ENCODE measurements at places on chromosomes 7 and 10.

DNA sequence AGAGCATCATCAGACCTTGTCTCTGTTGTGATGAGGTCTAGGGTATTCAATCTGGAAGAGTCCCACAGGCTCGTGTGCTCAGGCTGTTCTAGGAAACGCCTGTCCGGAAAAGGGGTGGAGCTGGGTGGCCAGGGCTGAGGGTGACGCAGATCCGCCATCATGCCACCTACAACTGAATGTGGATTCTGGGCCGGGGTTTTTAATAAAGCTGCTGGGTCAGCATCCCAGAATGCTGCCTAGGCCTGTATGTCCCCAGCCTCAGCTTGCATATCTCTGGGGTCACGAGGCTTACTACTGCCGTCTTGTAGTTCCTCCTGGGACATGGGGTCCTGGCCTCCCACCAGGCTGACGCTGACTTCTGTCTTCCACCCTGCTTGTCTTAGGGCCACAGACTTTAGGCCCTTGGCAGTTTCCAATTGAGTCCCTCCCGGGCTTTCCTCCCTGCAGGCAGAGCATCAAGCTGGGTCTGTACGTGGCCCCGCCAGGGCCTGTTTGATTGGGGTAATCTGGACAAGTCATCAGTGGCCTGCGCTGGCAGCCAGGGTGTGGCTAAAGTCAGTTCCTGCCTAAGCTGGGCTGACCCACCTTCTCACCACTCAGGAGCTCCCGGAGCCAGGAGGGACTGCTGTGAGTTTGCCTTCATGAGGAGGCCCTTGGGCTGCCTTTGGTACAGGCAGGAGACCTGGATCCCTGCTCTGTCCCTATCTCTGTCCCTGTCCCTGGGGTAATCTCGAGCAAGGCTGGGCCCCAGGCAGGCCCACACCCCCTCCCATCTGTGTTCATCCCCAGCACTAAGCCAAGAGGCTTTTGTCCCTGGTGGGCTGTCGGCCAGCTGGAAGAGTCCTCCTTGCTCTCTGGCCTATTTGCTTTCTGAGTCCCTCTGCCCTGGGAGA lies 79.9 kb downstream of the ZMIZ1 start:
- DNase-seq: no peak

DNA sequence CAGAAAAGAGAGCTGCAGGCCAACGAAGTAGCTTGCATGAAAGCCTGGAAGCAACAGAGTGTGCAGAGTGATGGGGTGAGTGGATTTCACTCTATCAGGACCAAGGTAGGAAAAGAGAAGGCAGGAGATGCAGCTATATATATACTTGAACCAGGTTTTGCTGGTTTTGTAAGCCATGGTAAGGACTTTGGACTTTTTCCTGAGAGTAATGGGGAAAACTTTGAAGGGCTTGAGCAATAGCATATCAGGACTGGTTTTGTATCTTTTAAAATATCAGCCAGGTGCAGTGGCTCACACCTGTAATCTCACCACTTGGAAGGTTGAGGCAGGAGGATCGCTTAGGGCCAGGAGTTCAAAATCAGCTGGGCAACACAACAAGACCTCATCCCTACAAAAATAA lies 120.6 kb upstream of the NRP1 start:
- no peak for DNase-seq

DNA sequence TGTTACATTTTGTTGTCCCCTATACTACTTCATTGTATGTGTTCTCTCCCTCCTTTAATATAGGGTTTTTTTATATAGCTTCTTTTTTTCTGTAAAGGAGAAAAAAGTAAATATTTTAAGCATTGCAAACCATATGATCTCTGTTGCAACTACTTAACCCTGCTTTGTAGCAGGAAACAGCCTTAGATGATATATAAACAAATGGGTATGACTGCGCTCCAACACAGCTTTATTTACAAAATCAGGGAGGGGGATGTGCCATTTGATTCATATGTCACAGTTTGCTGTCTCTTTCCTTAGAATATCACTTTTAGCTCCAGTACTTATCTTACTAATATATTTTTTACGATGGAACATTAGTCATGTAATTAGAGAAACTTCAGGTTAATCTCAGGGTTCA lies 155.2 kb upstream of the GNAI1 start:
- no peak for DNase-seq

GRCh38 chr7:55569269-55569663 lies 3.0 kb downstream of the VOPP1 start:
- no peak for DNase-seq

DNA sequence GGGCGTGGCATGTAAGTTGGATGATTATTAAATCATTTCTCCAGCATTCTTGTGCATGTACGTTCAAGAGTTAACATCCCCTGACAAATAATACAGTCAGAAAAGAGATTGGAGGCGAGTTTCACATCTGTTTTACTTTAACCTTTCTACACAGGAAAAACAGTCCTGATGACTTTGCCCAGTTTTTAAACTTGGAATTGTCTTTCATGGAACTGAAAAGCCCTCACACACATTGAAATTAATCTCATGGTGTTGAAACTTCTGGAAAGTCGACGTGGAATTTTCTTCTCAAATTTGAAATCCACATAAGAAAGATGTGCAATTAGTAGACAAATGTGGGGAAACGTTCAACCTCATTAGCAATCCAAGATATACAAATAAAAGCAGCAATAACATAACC lies 31.2 kb upstream of the ZNF438 start:
- no peak for DNase-seq

DNA sequence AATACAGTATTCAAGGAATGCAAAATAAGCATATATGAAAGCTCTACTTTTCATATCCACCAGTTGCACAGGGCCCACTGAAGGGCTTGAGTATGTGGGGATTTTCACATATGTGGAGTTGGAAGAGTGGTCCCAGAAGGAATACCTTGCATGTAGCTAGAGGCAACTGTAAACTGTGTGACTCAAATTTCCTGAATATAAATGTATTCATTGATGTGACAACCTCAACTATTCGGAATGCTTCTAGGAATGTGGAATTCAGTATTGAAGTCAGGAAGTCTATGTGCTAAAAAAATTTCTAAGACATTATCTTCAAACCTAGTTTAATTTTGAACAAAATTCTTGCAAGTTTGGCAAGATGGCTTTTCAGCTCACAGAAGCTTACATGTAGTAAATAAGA lies 695.5 kb upstream of the SEMA3D start:
- DNase-seq: no peak

GRCh38 chr7:52799817-52800216 lies 235.6 kb upstream of the POM121L12 start:
- no peak for DNase-seq

DNA sequence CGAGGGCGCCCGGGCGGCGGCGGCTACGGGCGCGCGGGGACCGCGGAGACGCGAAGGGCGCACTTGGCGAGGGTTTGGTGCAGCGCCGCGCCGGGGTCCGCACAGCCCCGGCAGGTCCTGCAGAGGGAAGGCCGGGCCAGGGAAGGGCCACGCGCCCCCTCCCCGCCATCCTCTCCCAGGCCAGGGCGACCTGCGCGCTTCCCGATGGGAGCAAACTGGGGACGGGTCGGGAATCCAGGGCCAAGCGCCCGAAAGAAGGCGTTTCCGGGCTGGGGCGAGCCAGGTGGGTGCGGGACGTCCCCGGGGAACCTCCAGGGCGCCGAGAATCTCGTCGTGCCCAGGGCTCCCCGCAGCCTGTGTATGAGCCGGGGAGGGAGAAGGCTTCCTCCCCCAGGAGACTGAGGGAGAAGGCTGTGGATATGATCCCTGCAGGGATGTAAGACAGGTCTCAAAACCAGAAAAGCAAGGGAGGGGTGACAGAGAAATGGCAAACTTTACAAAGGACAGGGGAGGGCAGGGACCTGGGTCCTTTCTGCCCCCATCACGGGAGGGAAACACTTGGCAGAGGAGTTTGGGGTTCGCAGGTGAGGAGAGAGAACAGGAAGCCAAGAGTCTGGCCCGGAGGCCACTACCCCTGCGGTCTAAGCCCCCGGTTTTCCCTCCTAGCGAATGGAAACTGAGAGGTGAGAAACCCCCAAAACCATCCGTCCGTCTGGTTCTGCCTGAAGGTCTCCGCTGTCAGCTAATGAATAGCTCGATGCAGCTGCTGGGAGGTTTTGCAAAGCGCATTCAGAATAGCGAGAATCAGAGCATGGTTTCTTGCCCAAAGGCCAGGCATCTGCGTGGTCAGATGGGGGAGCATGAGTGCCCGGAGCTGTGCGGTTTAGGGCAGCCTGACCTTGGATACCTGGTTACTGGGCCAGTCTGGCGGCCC lies 674 bp downstream of the AMZ1 start:
- DNase-seq: peak; percentile 30

DNA sequence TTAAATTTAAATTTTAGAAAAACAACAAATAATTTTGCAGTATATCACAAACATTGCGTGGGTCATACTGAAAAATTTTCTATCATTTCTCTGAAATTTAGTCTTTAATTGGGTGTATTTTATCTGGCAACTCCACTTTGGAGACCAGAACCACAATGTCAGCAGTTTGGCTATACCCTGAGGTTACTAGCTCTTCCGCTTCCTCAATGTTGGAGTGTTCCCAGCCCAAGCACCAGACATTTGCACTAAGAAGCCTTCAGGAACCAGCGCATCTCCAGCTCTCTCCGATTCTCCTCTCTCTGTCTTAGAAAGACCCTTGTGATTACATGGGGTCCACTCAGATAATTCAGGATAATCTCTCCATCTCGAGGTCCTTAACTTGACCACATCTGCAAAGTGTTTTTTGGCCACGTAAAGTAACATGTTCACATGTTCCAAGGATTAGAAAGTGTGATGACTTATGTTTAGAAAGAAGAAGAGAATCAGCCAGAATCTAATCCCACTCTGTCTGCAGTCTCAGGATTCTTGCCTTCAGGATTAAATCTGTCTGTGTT lies 43.1 kb upstream of the ADRB1 start:
- no peak for DNase-seq

GRCh38 chr7:27051451-27051850 lies 44.3 kb downstream of the HOXA1 start:
- DNase-seq: no peak

DNA sequence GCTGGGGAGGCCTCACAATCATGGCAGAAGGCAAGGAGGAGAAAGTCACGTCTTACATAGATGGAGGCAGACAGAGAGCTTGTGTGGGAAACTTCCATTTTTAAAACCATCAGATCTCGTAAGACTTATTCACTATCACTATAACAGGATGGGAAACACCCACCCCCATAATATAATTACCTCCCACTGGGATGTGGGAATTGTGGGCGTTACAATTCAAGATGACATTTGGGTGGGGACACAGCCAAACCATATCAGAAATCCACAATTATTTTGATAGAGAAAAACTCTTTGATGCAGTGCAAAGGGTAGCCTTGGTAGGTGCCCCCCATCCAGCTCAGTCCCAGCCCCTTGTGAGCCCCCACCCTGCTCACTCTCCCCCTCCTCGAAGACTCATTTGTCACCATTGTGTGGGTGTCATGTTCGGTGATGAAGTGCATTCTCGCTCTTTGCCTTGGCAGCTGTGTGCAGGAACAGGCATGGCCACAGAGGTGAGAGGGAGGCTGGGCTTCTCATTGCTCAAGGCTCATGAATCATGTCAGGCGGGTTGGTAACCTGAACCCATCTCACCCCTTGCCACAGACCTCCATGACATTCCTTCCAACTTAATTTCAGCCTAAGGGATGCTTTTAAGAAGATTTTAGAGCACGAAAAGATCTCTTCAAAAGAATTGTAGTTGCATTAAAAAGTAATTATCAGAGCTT lies 75.9 kb downstream of the BUB3 start:
- DNase-seq: no peak

GRCh38 chr10:71735709-71736569 lies 16.4 kb upstream of the C10orf105 start:
- peak; percentile 83 for DNase-seq

DNA sequence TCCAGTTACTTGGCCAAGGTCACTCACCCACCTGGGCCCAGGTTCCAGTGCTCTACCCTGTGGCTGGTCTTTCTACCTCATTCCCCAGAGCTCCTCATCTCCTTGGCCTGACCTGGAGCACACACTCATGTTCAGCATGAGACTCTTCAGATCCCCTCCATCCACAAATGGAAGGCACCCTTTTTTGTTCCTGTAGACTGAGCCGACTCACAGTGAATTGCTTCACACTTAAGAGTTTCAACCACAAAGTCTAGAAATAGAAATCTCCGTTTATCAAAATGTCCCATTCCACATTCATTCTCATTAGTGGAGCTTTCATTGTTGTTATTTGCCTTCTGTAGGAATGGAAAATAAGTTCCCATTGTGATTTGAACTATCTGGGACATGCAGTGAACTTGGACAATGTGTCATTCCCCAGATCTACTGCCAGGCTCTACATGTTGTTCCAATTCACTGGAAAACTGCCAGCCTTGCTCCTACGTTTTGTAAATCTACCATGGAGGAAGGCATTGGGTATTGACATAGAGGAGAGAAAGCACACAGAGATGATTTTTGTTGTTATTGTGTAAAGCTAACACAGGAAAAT lies 125.3 kb upstream of the CELF2 start:
- DNase-seq: no peak

DNA sequence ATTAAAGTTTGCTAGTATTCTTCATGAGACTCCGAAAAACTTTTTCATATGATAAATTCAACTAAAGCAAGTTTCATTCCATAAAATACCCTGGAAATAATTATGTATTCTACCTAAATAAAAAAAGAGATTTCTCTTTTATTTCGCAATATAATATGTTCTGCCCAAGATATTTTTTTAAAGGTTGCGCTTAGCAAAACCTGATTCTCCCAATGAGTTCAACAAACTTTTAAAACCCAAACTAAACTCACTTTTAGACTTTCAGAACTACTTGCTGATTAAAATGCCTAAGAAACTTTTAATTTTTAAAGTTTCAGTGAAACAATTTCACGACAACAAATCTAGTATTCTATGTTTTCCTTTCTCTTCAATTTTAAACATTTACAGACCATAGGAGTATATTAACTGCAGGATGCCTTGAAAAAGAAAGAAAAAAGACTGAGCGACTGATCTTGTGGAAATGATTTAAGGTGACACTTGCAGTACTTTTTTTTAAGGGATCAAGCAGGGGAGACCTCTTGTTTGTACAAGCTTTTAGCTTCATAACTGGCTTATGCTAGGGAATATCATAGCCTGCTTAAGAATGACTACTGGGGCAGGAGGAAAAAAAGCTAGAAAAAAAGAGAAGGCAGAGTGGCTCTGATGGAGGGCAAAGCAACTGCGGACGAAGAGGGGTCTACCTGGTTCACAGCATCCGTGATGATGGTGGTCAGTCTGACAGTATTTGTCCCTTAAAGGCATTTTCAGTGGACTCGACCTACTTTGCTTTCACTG lies 1.5 kb downstream of the ZNF800 start:
- DNase-seq: no peak

- no peak for DNase-seq
These were observed 968 bp upstream of the INMT start for GRCh38 chr7:30750683-30751650.

DNA sequence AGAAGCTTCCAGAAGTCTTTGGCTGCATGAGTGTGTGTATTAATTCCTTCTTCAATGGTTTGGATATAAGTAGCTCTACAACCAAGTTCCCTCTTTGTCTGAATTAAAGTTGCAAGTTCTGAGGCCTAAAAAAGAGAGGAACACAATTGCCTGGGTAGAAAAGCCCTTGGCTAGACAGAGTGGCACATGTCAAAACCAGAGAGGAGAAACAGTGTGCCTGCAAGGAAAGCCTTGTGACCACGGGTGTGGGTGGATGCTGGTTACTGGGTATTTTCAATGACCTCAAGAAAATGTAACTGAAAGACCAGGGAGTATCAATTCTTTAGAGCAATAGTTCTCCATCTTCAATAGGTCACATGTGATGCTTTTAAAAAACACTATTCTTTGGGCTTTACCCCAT lies 148.3 kb downstream of the SVIL start:
- no peak for DNase-seq
